ENCODE measurements at places on chromosomes 7 and 10.

DNA sequence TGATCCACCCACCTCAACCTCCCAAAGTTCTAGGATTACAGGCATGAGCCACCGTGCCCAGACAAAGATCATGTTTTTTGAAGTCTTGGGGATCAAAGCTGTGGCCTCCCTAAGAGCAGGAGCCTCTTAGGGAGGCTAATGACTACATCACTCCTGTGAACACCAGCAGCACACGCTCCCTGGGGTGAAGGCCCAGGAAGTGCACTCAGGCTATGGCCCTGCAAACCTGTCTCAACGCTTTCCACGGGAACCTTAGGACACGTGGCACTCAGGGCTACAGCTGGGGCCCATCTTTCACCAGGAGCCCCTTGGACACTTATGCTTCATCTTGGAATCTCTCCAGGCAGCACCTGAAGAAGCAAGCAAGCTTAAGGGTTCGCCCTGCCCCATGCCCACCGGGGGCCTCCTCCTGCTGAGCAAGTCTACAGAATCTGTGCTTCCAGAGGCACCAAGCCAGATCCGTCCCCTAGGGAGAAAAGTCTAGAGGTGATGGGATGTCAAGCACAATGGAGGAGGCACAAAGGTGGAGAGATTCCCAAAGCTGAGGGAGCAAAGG is 18.4 kb downstream of the VSTM4 start:
- DNase-seq, result no peak

DNA sequence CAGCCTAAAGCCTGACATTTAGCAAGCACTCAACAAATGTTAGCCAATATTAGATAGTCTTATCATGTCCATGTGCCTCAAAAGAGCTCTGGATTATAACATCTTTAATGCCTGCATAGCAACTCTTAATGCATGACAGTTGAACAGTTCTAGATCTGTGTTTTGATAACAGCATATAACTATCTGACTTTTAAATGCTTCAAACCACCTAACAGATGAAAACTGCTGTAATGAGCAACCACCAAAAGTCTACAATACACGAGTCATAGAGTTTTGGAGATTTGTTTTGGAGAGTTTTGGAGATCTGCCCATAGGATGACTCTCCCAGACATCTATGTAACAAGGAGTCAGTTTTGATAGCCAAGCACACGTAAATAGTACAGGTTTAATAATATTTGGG is 227.3 kb downstream of the TWIST1 start:
- no peak for DNase-seq

GRCh38 chr10:8095959-8096358 is 41.5 kb downstream of the GATA3 start:
- DNase-seq, result no peak

GRCh38 chr10:110268442-110268841 is 36.3 kb downstream of the SMNDC1 start:
- DNase-seq, result no peak

DNA sequence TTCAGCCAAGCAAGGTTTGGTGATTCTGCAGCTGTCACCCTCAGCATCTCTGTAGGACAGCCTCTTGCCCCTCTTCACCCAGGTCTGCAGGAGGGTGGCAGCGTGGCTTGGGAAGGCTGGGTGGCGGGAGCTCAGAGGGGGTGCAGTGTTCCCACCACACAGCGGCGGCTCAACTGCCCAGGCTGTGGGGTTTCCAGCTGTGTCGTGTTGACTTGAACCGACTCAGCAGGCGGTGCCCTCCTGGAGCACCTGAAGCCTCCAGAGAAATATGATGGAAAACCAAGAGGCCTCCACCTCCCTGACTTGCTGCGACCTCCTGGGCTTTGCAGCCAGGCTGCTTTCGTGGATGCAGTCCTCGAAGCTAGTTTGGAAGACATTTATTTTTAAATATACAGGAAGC is 68.0 kb upstream of the KLF6 start:
- no peak for DNase-seq

DNA sequence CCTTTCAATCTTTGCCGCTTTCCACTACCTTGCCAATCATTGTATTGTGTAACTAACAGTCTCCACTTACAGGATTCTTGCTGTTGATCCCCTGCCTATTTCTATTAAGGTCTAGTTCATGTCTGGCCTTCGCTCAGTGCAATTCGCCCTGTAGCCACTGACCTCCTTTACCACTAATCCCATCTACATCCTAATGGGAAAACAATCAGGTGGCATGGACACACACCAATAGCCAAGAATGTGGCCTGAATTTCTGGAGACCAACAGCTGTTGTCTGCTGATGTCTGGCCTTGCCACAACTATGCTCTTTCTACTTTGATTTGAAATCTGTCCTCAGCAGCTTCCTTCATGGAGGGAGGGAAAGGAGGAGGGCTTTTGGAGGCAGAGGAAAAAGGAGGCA is 546.2 kb downstream of the SORCS3 start:
- DNase-seq, result no peak

DNA sequence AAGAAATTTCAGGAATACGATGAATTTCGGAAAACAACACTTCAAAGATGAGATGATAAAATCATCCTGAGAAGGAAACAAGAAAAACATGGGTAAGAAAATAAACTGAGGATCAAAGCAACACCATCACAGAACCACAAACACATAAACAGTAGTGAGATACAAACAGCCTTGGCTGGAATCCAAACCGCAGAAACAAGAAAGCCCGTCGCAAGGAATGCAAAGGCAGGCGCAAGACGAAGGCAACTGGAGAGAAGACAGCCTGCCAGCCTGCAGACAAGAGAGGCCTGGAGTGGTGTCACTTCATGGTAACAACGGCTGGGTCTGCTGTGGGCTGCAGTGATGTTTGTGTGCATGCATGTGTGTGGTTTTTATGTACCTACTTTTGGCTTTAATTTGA is 61.8 kb upstream of the DRGX start:
- no peak for DNase-seq

DNA sequence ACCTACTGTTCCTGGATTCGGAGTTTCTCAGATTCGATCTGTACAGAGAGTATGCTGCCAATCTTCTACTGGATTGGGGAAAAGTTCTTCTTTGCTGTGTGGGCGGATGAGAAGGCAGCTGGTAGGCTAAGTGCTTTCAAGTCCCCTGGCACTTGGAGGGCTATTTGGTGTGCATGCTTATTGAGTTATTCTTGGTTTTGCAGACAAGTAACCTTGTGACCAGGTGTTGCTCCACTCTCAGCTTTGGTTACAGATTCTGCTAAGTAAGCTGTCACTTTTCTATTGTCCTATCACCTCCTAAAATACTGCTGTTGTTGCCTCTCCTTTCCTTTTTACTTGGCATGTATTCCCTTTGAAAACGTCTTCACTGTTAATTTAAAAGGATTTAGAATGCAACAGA is 1375.1 kb upstream of the LRRTM3 start:
- no peak for DNase-seq

GRCh38 chr7:45112648-45113047 is 1.2 kb upstream of the TBRG4 start:
- no peak for DNase-seq

DNA sequence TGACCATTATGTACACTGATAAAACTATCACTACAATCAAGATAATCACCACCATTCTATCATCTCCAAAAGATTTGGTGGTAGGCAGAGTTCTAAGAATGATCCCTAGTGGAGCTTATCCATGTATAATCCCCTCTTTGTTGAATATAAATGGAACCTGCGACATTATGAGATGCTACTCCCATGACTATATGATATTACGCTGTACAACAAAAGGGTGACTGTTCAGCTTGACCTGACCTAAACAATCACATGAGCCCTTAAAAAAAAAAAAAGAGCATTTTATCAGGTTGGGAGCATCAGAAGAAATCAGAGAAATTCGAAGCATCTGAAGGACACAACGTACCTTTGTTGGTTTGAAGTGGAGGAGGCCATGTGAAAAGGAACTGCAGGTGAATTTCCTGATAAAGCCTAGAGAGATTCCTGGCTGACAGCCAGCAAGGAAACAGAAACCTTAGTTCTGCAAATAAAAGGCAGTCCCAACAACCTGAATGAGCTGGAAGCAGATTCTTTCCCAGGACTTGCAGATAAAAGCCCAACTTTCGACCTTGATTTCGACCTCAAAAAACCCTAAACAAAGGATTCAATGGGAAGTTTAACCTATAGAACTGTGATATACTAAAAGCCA is 270.7 kb downstream of the ADRA2A start:
- no peak for DNase-seq

DNA sequence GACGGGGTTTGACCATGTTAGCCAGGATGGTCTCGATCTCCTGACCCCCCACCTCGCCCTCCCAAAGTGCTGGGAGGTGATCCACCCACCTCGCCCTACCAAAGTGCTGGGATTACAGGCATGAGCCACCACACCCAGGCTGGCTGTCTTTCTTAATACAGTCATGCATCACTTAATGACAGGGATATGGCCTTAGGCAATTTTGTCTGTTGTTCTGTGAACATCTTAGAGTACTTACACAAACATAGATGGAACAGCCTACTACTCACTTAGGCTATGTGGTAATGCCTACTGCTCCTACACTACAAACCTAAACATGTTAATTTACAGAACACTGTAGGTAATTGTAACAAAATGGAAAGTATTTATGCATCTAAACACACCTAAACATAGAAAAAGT is 106.6 kb upstream of the KCNMA1 start:
- no peak for DNase-seq

GRCh38 chr10:29668628-29669027 is 33.9 kb upstream of the SVIL start:
- DNase-seq, result no peak

- DNase-seq, result no peak
Observed at GRCh38 chr7:96870185-96870584, 135.2 kb upstream of the DLX6 start.

DNA sequence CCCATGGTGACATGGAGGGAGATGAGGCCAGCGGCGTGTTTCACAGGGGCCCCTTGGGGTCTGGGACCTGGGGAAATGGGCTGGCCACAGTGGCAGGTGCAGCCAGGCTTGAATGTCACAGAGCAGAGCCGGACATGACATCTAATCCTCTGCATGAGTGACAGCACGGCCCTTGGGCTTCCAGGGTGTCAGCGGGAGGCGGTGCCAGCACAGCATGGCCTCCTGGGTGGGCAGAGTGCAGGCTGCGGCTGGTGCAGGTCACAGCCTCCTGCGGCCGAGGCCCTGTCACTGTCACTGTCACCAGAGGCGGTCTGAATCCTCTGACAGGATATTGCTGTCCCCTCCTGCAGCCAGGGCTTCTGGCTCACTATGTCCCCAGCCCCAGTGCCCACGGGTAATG is 18.2 kb downstream of the BHLHA15 start:
- DNase-seq, result no peak

DNA sequence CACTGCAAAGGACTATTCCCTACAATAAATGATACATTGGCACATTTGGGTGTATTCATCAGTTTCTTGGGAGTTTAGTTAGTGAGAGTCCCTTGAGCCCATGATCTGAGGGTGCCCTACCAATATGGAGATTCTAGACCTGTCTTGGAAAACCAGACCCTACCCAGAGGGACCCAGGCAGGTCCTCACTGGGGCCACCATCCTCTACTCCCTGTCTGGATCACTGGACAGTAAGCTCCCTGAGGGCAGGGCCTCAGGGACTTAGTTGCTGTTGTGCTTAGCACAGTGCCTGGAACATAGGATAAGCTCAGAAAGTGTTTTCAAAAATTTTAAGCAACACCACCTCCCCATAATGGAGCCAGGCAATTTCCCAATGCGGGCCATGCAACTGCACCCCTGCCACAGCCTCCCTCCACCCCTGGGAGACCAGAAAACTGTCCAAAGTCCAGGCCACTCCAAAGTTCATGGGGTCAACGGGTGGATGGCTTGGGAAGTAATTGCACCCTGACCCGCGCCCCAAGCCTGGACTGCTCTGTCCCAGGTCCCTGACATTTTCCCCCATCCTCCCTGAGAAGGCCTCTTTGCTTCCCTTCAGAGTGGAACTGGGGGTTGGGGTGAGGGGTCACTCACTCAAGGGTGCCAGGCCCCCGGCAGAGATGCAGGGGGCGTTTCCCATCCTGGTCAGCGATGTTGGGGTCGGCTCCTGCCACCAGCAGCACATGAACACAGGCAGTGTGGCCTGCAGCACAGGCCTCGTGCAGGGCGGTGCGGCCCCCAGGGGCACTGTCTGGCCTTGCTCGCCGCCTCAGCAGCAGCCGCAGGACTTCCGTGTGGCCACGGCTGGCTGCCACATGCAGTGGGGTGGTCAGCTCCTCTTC is 1.0 kb downstream of the ASB10 start:
- DNase-seq, result no peak

DNA sequence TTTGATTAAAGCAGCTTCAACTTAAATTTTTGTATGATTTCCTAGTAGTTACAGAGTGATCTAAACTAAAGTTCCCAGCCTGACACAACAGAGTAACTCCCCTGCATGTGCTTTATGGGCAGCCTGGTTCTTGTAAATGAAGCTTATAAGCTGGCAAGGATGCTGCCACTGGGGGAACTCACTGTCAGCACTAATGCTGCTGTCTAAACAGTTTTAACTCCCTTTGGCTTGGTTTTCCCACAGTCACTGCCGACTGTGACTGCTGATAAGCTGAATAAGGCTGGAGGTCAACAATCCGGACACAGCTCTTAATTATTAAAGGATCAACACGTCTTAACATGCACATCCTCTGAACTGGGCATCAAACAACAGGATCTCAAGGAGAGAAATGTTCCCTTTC is 130.1 kb downstream of the OTUD1 start:
- DNase-seq, result no peak

- no peak for DNase-seq
Observed at GRCh38 chr7:150860978-150861295, 8.6 kb downstream of the AOC1 start.

DNA sequence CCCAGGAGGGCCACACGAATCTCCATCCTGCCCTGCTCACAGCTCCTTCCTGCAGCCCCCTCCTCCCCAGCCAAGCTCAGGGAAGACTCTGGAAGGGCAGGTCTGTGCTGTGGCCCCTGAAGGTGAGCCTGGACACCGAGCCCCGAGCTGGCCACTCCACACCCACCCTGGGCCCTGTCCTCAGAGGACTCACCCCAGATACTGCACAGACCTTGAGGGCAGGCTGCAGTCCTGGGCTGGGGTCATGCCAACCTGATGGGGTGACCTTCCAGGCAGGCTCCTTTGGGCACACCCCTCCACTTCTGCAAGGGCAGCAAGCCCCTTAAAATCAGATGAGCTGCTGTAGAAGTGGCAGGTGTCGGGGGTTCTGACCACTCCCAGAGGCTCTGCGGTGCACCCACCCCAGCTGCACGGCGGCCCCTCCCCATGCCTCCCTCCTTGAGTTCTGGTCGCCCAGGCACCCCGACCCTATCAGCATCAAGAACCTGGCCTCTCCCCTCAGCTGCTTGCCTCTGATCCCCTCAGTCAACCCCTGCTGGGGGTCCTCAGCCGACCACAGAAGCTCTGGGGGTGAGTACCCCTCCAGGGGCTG is 24.3 kb downstream of the YKT6 start:
- no peak for DNase-seq

GRCh38 chr10:33477291-33478088 is 143.0 kb upstream of the NRP1 start:
- no peak for DNase-seq

- no peak for DNase-seq
Observed at GRCh38 chr7:71925663-71926062, 486.5 kb downstream of the CALN1 start.
